ENCODE measurements at places on chromosomes 7 and 10. TPM values are rescaled to one million over a fixed set of nuclear protein-coding genes. Genes with fewer than 3 reads are reported as not detected.

The LEP gene
- total RNA-seq, result 4.1 TPM

The CABCOCO1 gene
- 8.3 TPM for total RNA-seq

The UCN3 gene
- not detected for total RNA-seq

The SEMA3E gene
- total RNA-seq, result 0.49 TPM

The UNCX gene
- total RNA-seq, result 0.12 TPM

The MYL10 gene
- total RNA-seq, result not detected

The ZNF503 gene
- 50.1 TPM for total RNA-seq

The SAMD9L gene
- total RNA-seq, result 26.8 TPM

The ANKRD61 gene
- total RNA-seq, result 0.16 TPM

The HGF gene
- 1.8 TPM for total RNA-seq

The CALCR gene
- total RNA-seq, result not detected

The TDRD1 gene
- total RNA-seq, result 4.7 TPM

The FBXO24 gene
- total RNA-seq, result 0.32 TPM

The PLPP4 gene
- total RNA-seq, result 2.1 TPM

The CNPY1 gene
- total RNA-seq, result not detected

The HOXA4 gene
- total RNA-seq, result not detected

The VWDE gene
- not detected for total RNA-seq
